Hepatocyte (in vitro differentiated cells): ENCODE measurements at places on chromosomes 12 and 14. TPM values are rescaled to one million over a fixed set of nuclear protein-coding genes. Genes with fewer than 3 reads are reported as not detected.

CD163 gene
- polyA plus RNA-seq = 2.8 and 3.0 TPM in 2 replicates

OR4E2 gene
- not detected in 2 replicates for polyA plus RNA-seq

FAIM2 gene
- 7.3 and 14.0 TPM in 2 replicates for polyA plus RNA-seq

TC2N gene
- 19.1 and 22.0 TPM in 2 replicates for polyA plus RNA-seq

TMTC2 gene
- polyA plus RNA-seq = 1.5 and 1.7 TPM in 2 replicates

CD9 gene
- 166 and 188 TPM in 2 replicates for polyA plus RNA-seq

CRIP1 gene
- 14.7 and 19.6 TPM in 2 replicates for polyA plus RNA-seq

CCDC38 gene
- polyA plus RNA-seq = 0.55 TPM in 1 of 2 replicates, not detected in the other

EXD2 gene
- polyA plus RNA-seq = 13.5 and 16.2 TPM in 2 replicates

GPX2 gene
- polyA plus RNA-seq = 75.5 and 115 TPM in 2 replicates

C14orf180 gene
- 1.1 and 4.5 TPM in 2 replicates for polyA plus RNA-seq

COX8C gene
- polyA plus RNA-seq = not detected in 2 replicates

ANG gene
- polyA plus RNA-seq = 67.4 and 103 TPM in 2 replicates

SRGAP1 gene
- polyA plus RNA-seq = 9.2 and 12.3 TPM in 2 replicates

PLCZ1 gene
- not detected in 2 replicates for polyA plus RNA-seq

ABHD12B gene
- polyA plus RNA-seq = not detected in 2 replicates

LRR1 gene
- polyA plus RNA-seq = 10.6 and 14.8 TPM in 2 replicates

TBC1D30 gene
- polyA plus RNA-seq = 4.8 and 5.6 TPM in 2 replicates

BEST3 gene
- polyA plus RNA-seq = 0.34 TPM in 1 of 2 replicates, not detected in the other

ARHGEF25 gene
- 0.29 and 1.3 TPM in 2 replicates for polyA plus RNA-seq

SYNDIG1L gene
- polyA plus RNA-seq = 0.40 TPM in 1 of 2 replicates, not detected in the other

NAV3 gene
- polyA plus RNA-seq = 1.4 and 3.0 TPM in 2 replicates

KLRC2 gene
- 1.3 TPM in 1 of 2 replicates, not detected in the other for polyA plus RNA-seq

HOXC12 gene
- polyA plus RNA-seq = not detected in 2 replicates

LTA4H gene
- 35.0 and 42.1 TPM in 2 replicates for polyA plus RNA-seq

OR10AD1 gene
- 0.29 TPM in 1 of 2 replicates, not detected in the other for polyA plus RNA-seq

MMP14 gene
- 17.1 and 21.4 TPM in 2 replicates for polyA plus RNA-seq

STYK1 gene
- 0.09 and 0.58 TPM in 2 replicates for polyA plus RNA-seq

PARP11 gene
- polyA plus RNA-seq = 3.1 and 6.1 TPM in 2 replicates
